Hematopoietic multipotent progenitor cell treated with erythropoietin and hydrocortisone succinate and interleukin-3 and kit ligand, for 15 days (in vitro differentiated cells): ENCODE measurements at places on chromosomes 2 and 18.

GRCh38 chr18:33577685-33578517 lies at the start of gene ASXL3:
ASXL3 (plus strand) TSS chr18:33578219; CDS start chr18:33578632, 413 bp downstream.
- DNase-seq: no peak

DNA sequence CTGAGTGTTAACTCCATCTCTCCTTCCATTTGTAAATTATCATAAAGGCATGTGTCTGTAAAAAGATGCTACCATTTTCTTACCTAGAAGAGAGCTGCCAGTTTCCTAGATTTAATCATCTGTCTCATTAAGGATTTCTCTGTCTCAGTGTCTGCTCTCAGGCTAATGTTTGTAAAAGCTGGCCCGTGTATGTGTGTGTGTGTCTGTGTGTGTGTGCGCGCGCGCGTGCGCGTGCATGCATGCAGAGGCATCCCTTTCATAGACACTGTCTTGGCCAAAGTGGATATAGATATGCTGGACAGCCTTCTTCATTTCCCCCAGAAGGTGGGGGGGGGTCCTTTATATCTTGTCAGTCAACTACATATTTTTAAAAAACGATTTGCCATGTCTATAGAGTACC lies 18.9 kb downstream of the MGAT5 start:
- DNase-seq: no peak

GRCh38 chr2:168430431-168430830 lies 25.6 kb upstream of the CERS6 start:
- DNase-seq: no peak

GRCh38 chr2:24926602-24927252 lies 6.7 kb upstream of the ADCY3 start:
- peak; percentile 44 for DNase-seq
